ENCODE measurements at places on chromosomes 1 and 21.

DNA sequence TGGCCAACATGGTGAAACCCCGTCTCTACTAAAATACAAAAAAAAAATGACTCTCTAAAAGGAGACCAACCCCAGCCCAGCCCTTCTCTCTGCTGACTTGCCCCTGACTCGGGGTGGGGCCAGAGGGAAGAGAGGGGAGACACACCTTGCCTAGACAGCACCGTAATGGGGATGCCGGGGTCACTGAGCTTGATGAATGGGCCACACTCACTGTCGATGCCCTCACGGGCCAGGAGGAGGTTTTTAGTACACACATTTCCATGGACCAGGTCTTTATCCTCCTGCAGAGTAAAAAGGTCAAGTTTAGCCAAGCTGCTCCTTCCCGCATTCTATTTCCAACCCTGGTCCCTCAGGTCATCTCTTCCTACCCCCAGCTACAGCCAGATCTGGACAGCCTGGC is 99.7 kb downstream of the RAVER2 start:
- H3K27ac ChIP-seq = no peak overlapping the region
- no peak for DNase-seq
- H3K27me3 ChIP-seq = no peaks in the 10 kb centered on the region
- no peak overlapping the region for H3K4me3 ChIP-seq
- peaks cover 19% of the 10 kb centered on the region for H3K4me1 ChIP-seq
- peaks cover 98% of the 10 kb centered on the region for H3K36me3 ChIP-seq

GRCh38 chr1:167482184-167482583 is 36.1 kb downstream of the CD247 start:
- DNase-seq = no peak
- no peak overlapping the region for H3K4me3 ChIP-seq
- no peaks in the 10 kb centered on the region for H3K36me3 ChIP-seq

- no peak overlapping the region for H3K27ac ChIP-seq
- no peak for DNase-seq
- peaks cover 9% of the 10 kb centered on the region for H3K4me1 ChIP-seq
- no peaks in the 10 kb centered on the region for H3K36me3 ChIP-seq
- no peak overlapping the region for H3K4me3 ChIP-seq
- no peaks in the 10 kb centered on the region for H3K27me3 ChIP-seq
These were observed 177.7 kb downstream of the KIF26B start for GRCh38 chr1:245332513-245332912.

- H3K4me3 ChIP-seq = no peak overlapping the region
- no peaks in the 10 kb centered on the region for H3K27me3 ChIP-seq
- H3K4me1 ChIP-seq = peaks cover 16% of the 10 kb centered on the region
- H3K36me3 ChIP-seq = peaks cover 96% of the 10 kb centered on the region
- no peak overlapping the region for H3K27ac ChIP-seq
- DNase-seq = no peak
These were observed 42.6 kb downstream of the TRAPPC10 start for GRCh38 chr21:44054710-44055109.

DNA sequence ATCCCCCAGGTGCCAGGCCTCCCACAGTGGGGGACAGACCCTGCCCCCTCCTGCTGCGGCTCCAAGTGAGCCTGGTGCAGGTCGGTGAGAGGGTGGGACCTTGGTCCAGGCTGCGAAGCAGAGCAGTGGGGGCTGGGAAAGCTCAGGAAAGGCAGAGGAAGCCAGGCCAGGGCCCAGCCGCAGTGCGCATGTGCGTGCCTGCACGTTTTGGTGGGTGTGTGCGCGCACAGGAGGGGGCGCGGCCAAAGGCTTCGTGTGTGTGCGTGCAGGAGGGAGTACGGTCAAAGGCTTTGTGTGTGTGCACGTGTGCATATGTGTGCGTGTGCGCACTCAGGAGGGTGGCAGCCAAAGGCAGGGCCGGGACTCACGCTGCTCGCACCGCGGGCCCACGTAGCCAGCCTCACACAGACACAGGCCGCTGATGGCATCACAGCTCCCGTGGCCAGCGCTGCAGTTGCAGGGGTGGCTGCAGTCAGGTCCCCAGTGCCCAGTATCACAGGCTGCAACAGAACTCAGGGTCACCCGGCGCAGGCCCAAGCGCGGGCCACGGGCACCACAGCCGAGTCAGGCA is 45.9 kb downstream of the ARHGEF16 start:
- no peaks in the 10 kb centered on the region for H3K36me3 ChIP-seq
- no peak overlapping the region for H3K27ac ChIP-seq
- H3K27me3 ChIP-seq = no peaks in the 10 kb centered on the region
- DNase-seq = no peak
- H3K4me1 ChIP-seq = peaks cover 11% of the 10 kb centered on the region

DNA sequence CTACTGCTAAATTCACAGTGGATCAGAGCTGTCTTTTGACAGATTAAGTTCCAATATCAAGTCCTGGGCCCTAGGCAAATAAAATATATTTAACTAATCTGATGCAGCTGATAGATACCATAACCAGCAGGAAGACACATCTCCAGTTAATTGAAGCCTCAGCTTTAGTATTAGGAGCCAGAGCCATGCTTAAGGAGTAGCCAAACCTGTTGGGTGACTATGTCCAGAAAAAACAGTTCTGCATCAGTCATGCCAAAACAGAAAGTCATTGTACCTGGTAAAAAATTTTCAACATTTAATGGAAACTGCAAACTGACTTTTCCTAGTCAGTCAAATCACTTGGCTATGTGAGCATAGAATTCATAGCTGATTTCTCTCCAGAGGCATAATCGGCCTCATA is 200.5 kb upstream of the RUNX1 start:
- H3K27ac ChIP-seq = peak overlapping the region; percentile 72
- no peaks in the 10 kb centered on the region for H3K27me3 ChIP-seq
- H3K36me3 ChIP-seq = no peaks in the 10 kb centered on the region
- no peak for DNase-seq

- H3K36me3 ChIP-seq = no peaks in the 10 kb centered on the region
- H3K27me3 ChIP-seq = no peaks in the 10 kb centered on the region
- DNase-seq = no peak
These were observed 28.1 kb upstream of the RGS1 start for GRCh38 chr1:192547501-192547900.

GRCh38 chr1:66360285-66360724 is 173.6 kb upstream of the SGIP1 start:
- peaks cover 4% of the 10 kb centered on the region for H3K4me1 ChIP-seq
- H3K36me3 ChIP-seq = no peaks in the 10 kb centered on the region
- no peak overlapping the region for H3K4me3 ChIP-seq
- H3K27me3 ChIP-seq = no peaks in the 10 kb centered on the region
- no peak overlapping the region for H3K27ac ChIP-seq

DNA sequence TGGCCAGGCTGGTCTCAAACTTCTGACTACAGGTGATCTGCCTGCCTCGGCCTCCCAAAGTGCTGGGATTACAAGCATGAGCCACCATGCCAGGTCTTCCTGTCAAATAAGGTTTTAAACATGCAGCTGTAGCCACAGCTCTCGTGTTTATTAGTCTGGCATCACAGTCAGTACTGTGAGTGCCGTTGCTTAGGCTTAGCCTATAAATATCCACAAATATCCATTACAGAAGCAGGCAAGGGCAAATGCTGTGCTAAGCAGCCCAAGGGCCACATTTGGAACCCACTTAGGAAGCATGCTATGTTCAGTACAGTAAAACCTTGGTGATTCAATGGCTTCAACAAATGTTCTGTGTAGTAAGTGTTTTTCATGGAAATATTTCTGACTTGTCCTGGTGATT is 75.9 kb downstream of the KIF1B start:
- no peaks in the 10 kb centered on the region for H3K27me3 ChIP-seq
- DNase-seq = no peak

DNA sequence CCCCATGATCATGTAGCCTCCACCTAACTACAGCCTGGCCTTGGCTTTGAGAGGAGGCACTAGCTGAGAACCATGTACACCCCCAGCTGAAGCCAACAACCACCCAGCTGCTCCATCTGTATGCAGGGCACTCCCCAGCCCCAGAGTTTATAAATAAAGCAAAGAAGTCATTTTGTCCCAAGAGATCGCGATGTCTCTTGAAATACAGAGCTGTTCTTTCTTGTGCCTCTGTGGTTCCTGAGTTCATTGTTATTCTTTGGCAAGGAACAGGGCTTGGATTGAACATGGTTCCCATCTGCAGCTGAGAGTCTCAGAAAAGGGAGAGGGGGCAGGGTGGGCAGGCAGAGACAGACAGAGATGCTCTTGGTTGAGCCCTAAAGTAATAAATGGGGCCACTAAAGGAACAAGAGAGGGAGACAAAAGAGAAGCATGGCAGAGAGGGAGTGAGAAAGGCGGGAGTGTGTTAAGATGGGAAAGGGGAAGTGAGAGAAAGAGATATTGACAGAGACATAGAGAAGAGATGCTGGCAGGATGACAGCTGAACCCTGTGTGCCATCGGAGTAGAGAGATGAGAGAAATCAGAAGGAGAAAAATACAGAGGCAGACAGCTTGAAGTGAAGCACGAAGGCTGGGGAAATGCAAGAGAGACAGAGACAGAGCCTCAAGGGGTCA is 63.3 kb downstream of the TNR start:
- H3K27ac ChIP-seq = no peak overlapping the region
- H3K4me3 ChIP-seq = no peak overlapping the region
- H3K27me3 ChIP-seq = no peaks in the 10 kb centered on the region
- DNase-seq = no peak
- H3K4me1 ChIP-seq = no peaks in the 10 kb centered on the region
- H3K36me3 ChIP-seq = no peaks in the 10 kb centered on the region

- H3K27ac ChIP-seq = no peak overlapping the region
- no peaks in the 10 kb centered on the region for H3K4me1 ChIP-seq
- no peak for DNase-seq
- no peaks in the 10 kb centered on the region for H3K36me3 ChIP-seq
These were observed 55.9 kb downstream of the SEC16B start for GRCh38 chr1:177913762-177914540.

Measured in esophagus squamous epithelium (tissue), 5 donors.